ENCODE measurements at places on chromosomes 16 and 17.

DNA sequence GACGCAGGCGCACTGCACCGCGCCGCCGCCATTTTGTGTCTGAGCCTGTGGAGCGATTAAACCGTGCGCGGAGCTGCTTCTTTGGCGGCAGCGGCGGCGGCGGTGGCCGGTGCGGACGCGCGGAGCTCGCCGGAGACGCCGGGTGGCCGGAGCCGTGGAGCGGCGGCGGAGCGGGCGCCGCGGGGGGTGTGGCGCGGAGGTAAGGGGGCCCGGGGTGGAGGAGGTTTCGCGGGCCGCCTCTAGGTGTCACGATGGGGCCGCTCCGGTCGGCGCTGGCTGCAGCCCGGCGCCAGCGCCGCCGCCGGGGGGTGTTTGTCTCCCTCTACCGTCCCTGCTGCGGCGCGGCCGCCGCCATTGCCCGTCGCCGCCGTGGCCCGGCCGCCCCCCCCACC is at the start of gene CTCF:
Gene CTCF (plus strand): TSS at position 1 of the 392 bp plus-strand sequence. CDS start 48,307 bp downstream, outside the sequence.
- DNase-seq = peak; percentile 90

DNA sequence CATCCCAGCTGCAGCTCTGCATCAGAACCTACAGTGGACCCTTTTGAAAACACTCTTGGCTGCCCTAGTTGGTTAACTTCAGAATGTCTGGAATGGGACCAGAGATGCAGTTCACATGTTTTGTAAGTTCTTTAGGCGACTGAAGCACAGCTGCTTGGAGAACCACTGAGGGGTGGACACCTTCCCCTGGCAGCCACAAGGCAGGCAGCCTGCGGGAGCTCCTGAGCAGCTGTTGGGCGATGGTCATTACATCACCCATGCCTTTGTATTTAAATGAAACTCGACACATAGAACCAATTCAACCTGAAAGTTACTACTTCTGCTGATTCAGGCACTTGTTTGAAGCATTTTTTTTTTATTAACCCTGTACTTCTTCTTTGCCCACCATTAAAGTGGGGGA is 151.5 kb downstream of the LGALS9B start:
- DNase-seq = no peak

DNA sequence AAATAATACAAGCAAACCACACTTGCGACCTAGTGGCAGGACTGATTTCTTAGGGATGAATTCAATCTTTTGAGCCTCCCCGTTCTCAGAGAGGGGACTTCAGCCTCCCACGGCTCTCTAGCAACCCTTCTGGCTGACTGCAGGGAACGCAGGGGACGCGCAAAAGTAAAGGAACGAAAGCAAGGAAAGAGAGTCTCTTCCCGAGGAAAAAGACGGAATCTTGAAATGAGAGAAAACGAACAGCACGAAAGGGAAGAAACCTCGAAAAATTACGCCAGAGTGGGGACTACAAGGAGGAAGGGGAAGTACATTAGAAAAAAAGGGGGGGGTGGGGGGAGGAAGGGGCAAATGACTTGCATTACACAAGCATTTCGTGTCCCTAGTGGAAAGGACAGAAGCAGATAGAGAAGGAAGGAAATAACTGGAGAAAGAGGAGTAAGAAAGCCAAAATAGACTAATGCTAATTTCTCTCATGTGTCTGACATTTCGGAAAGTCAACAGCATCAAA is 1.2 kb downstream of the GRB2 start:
- DNase-seq = peak; percentile 81

- no peak for DNase-seq
These were observed 129.4 kb downstream of the TANC2 start for GRCh38 chr17:63095459-63095858.

DNA sequence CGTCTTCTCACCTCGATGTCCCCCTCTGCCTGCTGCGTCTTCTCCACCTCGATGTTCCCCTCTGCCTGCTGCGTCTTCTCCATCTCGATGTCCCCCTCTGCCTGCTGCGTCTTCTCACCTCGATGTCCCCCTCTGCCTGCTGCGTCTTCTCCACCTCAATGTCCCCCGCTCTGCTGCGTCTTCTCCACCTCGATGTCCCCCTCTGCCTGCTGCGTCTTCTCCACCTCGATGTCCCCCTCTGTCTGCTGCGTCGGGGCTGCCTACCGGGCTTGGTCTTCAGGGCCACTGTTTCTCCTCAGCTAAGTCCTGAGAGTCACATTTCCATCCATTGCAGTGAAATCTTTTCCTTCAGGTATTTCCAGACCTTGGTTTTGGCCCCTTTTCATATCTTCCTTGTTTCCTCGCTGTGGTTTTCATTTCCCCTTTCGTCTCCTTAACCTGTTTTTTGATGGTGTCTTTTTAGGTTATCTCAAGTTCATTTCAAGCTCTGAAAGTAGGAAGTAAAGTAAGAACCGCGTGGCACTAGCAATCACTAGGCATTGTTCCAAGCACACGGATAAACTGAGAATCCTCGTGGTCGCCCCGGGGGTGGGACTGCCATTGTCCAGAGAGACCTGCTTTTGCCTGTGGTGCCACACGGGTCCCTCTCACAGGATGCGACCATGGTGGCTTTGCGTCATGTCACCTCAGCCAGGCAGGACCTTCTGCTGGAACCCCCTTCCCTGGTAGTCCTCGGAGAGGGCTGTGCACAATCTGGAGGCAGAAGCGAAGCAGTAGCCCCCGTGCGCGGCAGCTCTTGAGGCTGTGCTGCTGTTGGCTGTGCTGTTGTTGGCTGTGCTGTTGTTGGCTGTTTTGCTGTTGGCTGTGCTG is 9.5 kb upstream of the ZNF750 start:
- no peak for DNase-seq

DNA sequence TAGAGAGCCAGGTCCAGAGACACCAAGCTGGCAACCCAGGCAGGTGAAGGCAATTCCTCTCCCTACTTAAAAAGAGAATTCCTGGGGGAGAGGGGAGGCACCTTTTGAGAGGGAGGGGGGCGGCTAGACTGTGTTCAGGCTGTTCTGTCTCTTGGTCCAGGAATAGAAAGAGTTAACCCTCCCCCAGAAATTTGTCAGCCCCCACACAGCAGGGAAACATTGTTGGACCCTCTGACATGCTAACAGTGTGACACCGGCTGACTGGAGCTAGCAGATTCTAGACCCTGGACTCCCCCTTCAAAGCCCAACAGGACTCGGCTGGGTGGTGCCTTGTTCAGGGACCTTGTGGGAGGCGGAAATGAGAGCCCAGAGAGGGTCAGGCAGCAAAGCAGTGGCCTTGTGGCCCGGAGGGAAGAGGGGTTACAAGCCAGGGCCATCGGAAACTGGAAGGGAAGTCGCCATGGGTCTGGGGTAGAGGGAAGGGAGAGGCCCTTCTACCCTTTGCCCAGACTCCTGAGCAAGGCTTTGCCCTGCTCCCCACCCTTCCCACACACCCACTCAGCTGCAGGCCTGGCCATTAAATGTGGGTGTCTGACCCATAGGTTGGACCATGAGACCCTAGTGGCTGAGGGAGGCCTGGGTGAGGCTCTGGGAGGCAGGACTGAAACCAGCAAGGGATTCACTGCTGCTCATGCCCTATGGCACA is 44.6 kb downstream of the RAI1 start:
- no peak for DNase-seq

- peak; percentile 13 for DNase-seq
These were observed 13.2 kb upstream of the VPS35L start for GRCh38 chr16:19542138-19542821.

GRCh38 chr17:72510351-72511016 is 389.7 kb downstream of the SOX9 start:
- no peak for DNase-seq

- no peak for DNase-seq
These were observed 2.1 kb downstream of the RAB40C start for GRCh38 chr16:591892-592517.

DNA sequence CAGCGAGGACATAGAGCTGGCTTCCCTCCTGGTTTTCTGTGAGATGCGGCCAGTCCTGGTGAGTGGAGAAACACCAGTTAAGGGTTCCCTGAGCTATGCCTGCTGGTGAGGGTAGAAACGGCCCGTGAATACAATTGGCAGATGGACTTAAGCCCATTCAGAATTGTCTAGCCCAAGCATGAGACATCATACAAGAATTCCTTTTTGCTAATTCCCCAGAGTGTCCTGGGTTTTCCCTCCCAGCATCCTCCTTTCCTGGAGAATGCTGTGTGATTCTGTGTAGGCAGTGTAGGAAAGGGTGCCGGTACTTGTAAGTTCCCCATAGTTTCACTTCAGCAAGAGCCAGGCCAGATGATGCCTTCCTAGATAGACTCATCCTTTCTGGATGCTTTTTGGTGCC is 65.1 kb downstream of the SDR42E1 start:
- DNase-seq = no peak

DNA sequence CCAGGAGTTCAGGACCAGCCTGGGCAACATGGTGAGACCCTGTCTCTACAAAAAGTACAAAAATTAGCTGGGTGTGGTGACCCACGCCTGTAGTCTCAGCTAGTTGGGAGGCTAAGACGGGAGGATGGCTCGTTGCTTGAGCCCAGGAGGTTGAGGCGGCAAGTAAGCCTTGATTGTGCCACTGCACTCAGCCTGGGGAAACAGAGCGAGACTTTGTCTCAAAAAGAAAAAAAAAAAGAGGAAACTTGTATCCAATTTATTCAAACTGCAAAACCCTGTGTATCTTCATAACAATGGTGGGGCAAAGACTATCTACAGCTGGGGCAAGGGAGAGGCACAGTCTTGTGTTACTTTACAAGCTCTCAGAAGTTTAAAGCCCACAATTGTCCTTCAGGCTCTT is 21.5 kb downstream of the GRB7 start:
- DNase-seq = no peak

- DNase-seq = no peak
These were observed 2.9 kb downstream of the CPPED1 start for GRCh38 chr16:12800817-12801216.

GRCh38 chr17:19313746-19314651 is 48.5 kb downstream of the B9D1 start:
- DNase-seq = no peak

- no peak for DNase-seq
These were observed 38.7 kb downstream of the CMIP start for GRCh38 chr16:81483064-81483969.

GRCh38 chr16:17598968-17599367 is 128.2 kb upstream of the XYLT1 start:
- DNase-seq = no peak

DNA sequence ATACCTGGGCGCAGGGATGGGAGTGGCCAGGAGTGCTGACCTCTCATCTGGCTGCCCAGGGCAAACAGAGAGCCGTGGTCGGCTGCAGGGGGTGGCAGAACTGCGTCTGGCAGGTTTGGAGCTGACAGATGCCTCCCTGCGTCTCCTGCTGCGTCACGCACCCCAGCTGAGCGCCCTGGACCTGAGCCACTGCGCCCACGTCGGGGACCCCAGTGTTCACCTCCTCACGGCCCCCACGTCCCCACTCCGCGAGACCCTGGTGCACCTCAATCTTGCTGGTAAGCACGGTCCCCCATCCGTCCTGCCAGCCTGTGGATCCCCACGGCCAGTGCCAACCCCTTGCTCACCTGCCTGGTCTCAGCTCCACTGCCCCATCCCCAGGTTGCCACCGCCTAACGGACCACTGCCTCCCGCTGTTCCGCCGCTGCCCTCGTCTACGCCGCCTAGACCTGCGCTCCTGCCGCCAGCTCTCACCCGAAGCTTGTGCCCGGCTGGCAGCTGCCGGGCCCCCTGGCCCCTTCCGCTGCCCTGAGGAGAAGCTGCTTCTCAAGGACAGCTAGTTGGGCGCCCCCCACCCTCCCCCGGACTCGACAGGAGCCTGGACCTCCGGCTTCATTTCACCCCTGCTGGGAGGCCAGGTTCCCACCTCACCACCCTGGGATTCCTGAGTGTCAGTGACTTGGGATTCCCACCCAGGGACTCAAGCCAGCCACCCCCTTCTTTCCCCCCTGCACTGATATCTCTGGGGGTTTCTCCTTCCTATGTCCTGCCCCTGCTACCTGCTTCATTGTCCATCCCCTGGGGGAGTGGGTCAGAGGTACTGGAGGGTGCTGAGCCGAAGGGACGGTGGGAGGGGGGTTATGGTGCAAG is 2.0 kb upstream of the ORAI3 start:
- DNase-seq = no peak

- DNase-seq = no peak
These were observed 37.6 kb upstream of the DHRS7B start for GRCh38 chr17:21089145-21089544.

- no peak for DNase-seq
These were observed 117.6 kb downstream of the VPS53 start for GRCh38 chr17:596763-597644.

DNA sequence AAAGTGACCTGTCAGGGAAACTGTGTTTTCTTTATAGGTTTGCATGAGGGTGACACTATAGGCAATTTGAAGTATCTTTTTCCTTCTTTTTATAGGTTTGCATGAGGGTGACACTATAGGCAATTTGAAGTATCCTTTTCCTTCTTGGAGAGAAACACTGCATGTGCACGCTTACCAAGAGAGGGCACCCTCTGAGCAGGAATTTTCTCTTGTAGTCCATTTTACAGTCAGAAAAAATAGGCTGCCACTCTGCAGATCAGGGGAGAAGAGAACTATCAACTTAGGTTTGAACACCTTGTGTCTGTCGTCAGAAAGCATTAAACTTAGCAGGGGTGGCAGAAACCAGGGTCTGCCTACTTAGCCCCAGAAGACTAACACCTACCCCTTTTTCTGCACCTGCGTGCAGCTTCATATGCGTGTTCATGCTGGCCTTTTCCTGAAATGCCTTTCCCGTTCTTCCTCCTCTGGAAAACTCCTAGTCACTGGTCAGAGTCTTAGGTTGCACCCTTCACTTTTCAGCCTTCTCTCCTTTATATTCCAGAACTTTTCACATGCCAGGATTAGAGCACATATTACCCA is 16.4 kb upstream of the SMIM36 start:
- peak; percentile 60 for DNase-seq

DNA sequence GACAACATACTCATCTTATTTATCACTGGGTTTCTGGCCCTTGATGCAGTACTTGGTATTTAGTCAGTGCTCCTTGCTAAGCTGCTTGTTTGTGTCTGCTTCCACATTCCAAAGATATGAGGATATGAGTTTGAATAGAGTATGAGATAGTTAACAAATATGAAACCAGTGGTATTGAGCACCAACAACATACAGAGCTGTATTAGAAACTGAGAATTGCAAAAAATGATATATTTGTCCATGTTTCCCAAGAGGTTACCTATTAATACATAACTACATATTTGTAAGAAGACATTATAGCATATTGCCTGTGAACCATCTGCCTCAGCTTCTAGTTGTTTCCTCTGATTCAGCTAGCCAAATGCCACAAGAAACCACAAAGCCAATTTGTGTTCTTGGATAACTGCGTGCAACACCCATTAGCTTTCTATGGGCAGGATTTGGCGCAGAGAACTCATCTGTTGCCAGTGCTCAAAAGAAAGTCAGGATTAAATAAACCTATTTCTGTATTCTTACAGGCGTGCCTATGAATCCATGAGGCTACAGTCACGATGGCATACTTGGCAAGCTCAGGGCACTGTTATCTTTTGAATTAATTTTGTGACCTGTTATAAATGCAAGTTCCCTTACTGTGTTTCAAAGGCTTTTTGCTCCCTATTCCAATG is 194.4 kb downstream of the MAP2K6 start:
- no peak for DNase-seq

- no peak for DNase-seq
These were observed 35.7 kb downstream of the NLRC5 start for GRCh38 chr16:57024894-57025680.

DNA sequence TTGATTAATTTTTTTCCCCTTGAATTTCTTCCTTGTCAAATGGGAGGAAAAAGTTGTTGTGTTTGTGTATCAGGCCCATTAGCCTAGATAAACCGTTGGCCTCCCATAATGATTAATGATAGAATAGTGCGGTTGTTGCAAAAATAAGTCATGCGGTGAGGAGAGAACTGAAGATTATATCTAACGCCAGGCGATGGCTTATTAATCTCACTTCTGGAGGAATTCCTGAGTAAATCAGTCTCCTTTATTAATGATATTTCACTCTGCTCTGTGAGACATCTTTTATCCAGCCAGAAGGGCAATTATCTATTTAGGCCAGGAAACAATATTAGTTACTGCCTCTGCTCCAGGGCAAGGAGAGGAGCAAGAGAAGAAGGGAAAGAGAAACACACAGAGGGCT is 107.3 kb downstream of the IRX5 start:
- DNase-seq = no peak

Measured in BE2C (cell line).